ENCODE measurements at places on chromosomes 4 and X.

DNA sequence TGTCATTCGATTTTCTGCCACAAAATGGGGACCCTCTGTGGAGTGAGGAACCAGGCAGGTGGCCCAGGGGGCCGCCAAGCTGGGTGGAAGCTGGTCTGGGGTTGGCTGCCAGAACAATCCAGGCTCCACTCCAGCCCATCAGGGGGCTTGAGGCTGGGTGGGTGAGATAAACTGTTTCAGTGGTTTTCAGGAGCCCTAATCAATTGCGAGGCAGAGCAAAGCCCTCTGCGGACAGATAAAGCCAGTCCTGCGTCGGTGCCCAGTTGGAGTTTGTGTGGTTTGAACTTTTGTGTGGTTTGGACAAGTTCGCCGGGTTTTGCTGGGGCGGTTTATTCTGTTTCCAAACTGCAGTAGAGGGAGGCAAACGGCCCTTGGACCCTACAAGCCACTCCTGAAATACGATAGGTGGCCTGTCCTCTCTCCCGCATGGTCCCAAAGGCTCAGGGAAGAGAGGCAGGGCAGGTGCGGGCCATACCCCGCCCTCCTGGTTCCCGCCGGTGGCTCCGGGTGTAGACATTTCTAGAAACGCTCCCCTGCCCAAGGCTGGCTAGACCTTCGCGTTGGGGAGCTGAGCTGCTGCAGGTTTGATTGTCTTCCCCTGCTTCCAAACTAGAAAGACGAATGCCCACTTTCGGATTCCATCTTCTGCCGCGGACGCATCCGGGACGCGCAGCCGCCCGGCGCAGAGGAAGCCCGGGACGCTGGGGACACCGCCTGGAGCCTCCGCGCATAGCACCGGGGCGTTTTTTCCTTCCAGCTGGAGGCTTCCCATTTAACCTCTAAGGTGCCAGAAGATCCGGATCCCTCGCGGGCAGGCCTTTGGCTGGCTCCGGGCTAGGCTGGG, 169.0 kb upstream of the BCOR start:
- peak; percentile 68 for DNase-seq

DNA sequence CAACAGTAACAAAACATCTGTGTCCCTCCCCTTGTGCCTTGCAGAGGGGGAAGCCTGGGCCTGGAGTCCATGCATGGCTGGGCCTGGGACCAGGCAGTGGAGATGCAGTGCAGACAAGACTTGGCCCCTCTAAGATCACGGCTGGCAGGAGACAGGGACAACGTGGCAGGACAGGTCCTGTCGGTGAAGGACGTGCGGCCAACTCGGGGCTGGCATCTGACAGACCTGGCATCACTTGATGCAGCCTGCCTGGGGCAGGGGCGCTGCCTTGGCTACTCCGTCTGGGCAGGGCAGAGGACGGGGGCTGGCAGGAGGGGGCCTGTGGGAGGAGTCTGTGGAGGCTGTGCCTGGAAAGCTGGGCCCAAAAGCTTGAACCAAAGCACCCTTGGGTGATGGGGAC, 112.1 kb downstream of the CPZ start:
- no peak for DNase-seq

DNA sequence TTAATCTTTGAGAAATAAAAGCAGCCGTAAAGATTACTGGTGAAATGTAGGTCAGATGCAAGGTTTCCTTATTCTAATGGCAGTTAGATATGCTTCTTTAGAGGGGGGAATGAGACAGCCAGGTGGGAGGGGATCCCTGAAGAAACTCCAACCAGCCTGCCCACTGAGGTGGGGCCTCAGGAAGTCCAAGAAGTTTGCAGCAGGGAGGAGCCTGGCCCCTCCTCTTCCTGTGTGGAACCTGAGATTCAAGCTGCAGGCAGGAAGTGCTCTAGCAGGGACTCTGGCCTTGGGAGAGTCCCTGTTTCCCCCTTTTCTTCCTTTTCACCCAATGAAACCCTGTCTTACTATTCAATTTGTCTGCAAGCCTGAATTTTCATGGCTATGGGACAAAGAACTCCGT, 101.4 kb upstream of the SLITRK2 start:
- no peak for DNase-seq

DNA sequence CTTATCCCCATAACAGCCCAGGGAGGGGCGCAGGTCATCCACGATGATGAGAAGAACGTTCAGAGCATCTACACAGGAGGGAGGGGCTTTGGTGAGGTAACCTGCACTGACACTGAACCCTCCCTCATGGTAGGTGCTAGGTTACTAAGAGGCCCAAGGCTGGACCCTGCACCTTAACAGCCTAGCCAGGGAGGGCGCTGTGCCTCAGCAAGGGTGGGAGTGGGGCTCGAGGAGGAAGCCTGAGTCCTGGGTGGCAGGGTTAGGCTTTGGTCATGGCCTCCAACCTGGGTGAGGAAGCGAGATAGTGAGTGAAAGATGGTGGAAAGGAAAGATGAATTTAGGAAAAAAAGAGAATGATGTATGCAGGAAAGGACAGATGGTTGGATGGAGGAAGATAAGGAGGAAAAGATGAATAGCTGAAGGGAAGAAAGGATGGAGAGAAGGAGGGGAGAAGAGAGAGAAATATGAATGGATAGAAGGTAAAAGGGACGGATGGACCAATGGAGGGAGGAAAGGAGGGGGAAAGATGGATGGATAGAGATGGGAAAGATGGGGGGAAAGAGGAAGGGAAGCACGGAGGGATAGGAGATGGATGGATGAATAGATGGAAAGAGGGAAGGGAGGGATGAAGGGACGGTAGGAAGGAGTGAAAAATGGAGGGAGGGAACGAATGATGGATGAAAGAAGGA, 736 bp downstream of the IDS start:
- DNase-seq, result peak; percentile 71

DNA sequence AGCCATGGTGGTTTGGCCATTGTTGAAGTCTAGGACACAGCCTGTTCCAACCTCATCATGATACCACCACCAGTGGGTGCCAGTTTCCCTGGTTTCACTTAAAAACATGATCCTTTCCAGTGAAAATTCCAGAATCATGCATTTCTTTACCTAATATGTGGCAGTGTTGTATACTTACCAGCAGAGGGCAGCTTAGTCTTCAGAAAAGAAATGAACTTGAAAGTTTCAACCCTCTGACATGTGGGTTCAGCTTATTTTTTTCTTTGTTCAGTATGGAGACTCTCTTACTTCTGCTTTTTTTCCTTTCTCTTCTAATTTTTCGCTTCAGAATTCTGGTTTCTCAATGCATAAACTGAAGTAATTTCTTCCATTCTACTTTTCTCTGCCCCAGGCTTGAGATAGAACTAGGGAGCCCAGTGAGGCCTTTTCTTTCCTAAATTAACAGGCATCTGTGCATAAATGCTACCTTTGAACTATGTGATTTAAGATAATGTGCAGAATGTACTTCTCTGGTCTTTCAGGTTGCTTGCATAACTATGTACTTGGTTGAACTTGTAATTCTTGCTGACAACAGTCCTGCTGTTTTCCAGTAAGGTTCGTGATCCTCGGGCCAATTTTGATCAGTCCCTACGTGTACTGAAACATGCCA, 10.7 kb downstream of the LIAS start:
- peak; percentile 58 for DNase-seq

- no peak for DNase-seq
Measured at GRCh38 chrX:24202465-24203031, 53.0 kb downstream of the ZFX start.

DNA sequence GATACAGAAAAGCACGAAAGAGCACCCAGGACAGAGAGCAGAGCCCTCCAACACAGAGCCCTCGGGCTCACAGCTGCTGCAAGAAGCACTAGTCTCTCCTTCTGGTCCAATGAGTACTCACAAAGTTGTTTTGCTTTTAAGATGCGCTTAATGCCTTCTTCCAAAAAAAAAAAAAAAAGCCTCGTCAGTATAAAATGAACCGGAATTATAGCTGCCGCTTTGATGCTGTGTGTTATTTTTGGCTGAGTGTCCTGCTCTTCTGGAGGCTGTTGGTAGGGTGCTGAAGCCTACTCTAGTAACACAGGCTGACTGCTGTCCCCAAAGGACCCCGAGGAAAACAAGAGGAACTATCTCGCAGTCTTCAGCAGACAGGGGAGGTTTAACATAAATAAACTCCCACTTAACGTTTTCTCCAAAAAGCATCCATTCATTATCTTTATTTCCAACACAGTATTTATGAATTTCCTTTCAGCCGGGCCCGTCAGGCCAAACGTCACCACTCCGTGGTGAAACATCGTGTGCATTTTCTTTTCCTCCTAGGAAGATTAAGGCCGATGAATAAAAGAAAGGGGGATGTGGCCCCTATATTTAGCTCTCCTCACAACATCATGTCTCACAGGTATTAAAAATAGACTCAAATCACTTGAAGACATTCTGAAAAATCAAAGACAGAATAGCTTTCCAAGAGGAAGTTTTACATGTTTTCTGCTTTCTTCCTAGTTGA, 213.7 kb upstream of the PPARGC1A start:
- no peak for DNase-seq

DNA sequence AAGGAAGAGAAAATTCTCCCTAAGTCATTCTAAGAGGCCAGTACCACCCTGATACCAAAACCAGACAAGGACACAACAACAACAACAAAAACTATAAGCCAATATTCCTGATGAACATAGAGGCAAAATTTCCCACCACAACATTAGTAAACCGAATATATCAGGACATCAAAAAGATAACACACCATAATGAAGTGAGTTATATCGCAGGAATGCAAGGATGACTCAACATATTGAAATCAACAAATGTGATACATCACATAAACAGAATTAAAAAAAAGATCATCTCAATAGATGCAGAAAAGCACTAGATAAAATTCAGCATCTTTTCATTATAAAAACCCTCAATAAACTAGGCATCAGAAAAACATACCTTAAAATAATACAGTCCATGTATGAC, 1844.4 kb upstream of the PCDH10 start:
- DNase-seq, result no peak

DNA sequence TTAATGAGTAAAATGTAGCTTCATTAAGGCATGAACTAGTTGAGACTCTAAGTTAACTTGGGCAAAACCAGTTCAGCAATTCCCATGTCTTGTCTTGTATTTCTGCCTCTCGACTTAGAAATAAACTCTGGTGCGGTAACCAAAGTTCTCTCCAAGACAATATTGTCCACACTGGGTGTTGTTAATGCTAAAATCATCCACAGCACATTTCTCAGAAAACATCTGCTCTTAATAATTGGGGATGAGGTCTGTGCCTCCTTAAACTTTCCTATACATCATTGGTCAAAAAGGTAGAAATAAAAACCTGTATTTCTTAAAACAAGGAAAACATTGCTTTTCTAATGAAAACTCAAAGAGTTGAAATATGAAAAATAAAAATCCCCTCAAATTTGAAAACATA, 32.9 kb upstream of the MID1 start:
- no peak for DNase-seq

GRCh38 chr4:100362366-100362765, 155.5 kb downstream of the EMCN start:
- no peak for DNase-seq

GRCh38 chrX:38859602-38860001, 58.3 kb downstream of the MID1IP1 start:
- no peak for DNase-seq

- DNase-seq, result no peak
Measured at GRCh38 chr4:132062611-132063239, 1086.4 kb upstream of the PCDH10 start.

DNA sequence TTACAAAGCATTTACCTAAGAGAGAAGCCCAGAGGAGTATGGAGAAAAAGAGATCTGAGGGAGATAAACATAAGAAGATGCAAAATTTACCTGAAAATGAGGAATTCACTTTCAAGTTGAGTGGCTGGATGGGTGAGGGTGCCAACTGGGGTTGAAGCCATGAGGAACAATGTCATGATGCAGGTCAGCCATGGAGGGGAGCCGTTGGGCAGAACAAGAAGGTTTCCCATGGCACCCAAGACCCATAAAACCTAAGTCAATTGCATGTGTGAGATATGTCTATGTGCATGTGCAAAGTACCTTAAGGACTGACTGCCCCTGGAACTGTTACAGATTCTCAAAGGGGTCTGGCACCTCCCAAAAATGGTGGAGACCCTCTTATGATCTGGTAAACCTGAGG, 46.6 kb upstream of the PRRG1 start:
- no peak for DNase-seq

GRCh38 chr4:156941940-156942548, 29.6 kb downstream of the PDGFC start:
- peak; percentile 41 for DNase-seq

DNA sequence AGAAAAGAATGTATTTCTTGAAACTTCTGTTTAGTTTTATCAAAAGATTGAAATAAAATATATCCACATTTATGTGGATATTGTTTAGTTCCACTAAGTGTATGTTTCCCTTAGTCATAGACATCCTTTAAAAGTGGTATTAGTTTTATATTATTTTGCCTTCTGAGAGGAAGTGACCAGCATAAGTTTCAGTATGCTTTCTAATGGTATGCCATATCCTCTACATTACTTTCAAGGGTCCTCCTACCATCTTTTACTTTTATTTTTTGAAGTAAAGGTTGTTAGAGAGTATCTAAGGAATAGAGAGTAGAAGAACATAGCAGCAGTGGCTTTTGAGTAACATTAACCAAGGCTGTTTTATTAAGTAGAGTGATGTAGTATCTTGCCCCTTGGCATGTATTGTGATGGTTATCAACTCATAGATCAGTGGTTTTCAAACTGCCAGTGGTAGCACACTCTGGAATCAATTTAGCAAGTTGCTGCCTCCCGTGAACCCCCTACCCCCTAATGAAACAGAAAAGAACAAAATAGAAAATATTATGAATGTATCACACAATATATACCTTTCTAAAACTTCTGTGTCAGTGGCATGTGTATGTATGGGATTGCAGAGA, 44.8 kb downstream of the RBPJ start:
- DNase-seq, result no peak

- DNase-seq, result no peak
Measured at GRCh38 chr4:183807420-183808096, 97.5 kb upstream of the STOX2 start.

DNA sequence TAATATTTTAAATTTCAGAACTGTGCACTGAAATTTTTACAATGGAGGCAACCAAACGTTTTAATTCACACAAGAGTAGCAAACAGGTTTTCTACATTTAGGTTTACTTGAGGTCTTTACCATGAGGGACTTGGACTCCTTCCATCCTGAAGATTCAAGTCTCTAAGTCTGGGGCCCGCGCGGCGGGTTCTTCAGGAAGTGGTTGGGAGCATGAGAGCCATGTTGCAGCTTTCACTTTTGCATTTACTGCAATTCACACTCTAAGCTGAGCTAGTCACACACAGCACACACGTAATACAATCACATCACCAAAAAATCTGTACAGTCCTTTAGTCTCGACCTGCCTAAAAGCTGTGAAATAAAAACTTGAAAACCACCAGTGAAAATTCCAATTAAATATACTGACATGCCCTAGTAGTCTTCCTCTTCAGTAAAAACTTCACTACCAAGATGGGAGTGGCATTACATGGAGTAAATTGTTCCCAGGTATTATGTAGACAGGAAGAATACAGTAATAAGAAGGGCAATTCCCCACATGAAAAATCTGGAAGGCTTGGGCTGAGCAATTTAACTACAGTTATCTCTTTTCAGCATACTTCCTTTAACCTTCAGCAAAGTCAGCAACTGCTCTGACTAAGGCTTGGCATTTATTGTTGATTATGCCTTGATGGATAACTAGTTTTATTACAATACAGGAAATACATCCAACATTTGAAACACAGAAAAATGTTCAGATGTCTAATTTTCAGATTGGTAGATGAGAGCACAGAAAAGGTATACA, 571.1 kb upstream of the DIPK2B start:
- peak; percentile 52 for DNase-seq

- peak; percentile 32 for DNase-seq
Measured at GRCh38 chr4:21765810-21766407, 182.7 kb downstream of the KCNIP4 start.

GRCh38 chr4:12583275-12583674, 900.9 kb downstream of the RAB28 start:
- no peak for DNase-seq

GRCh38 chr4:127656047-127656680, 23.4 kb downstream of the INTU start:
- DNase-seq, result no peak

Data from RPMI8226 (cell line).